ENCODE measurements at places on chromosomes 1 and 21. TPM values are rescaled to one million over a fixed set of nuclear protein-coding genes. Genes with fewer than 3 reads are reported as not detected.

Gene NPPB
- 0.95 TPM for polyA plus RNA-seq

Gene NOTCH2NLA
- 5.1 TPM for polyA plus RNA-seq

Gene C4BPA
- not detected for polyA plus RNA-seq

Gene PTGER3
- polyA plus RNA-seq: 0.28 TPM

Gene NTRK1
- polyA plus RNA-seq: 0.23 TPM

Gene TSPAN2
- 9.4 TPM for polyA plus RNA-seq

Gene CD5L
- not detected for polyA plus RNA-seq

Gene VWA5B1
- 0.16 TPM for polyA plus RNA-seq

Gene TMEM53
- polyA plus RNA-seq: 15.4 TPM

All from GM23338 (cell line).